ENCODE measurements at places on chromosomes 6 and 20.
A peak's percentile ranks its signal among the peaks of the same experiment; 100 is the strongest.

GRCh38 chr6:162292915-162293314, 434.7 kb downstream of the PRKN start:
- no peak for DNase-seq

DNA sequence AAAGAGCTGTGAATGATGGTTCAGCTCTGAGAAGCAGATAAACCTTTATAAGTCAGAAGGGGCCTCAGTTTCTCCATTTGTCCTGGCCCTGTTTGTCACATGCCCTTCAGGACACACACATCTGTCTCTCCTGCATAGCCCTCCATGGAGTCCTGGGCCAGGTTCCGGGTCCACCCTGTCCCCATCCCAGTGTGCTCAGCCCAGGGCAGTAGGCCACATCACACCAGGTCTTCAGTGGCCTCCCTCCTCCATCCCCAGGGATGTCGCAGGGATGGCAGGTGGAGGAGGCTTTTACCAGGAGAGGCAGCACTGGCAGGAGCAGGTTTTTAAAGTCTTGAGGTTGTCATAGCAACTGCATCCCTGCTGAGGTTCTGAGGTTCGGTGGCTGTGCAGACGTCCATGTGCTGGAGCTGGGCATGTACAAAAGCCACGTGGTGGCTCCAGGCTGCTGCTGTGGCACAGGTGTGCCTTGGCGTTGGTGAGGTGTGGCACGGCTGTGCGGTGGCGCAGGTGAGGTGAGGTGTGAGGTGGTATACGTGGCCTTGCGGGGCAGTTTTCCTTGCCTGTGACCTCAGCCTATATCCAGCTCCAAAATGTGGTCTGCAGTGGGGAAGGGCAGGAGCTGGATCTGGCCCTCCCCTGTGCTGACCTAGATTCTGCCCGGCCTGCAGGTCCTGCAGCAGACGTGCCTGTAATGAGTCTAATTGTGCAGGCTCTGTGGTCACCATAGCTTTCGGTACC, 8.0 kb upstream of the NPBWR2 start:
- DNase-seq, result no peak

DNA sequence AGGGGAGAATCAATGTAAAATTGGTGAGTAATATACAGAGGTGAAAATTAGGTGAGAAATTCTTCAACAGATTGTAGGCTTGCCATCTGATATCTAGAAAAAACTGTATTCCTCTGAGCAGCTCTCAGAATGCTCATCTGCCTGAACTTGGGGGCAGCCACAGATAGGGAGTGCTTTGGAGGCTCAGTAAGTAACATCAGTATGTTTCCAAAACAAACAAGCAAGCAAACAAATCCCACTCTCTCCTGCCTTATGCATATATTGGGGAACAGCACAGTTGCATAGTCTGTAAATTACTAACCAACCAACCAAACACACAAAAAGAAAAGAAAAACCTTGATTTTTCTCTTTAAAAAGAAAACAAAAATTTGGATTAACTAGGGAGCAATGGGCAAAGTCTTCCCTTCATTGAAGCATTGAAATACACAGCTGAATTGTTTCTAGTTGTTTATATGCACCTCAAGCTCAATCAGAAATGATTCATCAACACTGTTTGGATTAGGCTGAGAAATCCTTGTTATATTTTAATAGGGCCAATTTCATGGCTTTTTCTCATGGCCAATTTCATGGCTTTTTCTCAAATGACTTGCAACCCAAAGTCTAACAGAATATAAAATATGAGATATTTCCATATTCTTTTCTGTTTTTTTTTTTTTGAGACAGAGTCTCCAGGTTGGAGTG, 50.1 kb upstream of the DEK start:
- no peak for DNase-seq

- peak; percentile 80 for DNase-seq
Observed at GRCh38 chr20:63740070-63740626, 572 bp downstream of the SLC2A4RG start.

DNA sequence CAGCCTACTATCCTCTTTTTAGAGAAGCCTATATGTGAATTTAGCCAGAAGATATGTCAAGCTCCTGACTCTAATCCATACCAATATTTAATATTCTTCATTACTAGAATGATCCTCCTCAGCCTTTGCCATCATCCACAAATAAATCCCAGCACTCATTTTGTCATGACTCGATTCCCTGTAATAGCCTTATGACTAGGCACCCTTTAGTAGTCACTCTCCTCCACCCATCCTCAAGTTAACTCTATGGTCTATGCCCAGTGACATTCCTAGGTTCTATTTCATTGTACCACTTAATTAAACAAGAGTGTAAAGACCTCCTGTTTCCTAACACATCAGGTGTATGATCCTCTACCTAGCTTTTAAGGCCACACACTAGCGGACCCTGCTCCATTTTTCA, 450.4 kb upstream of the CITED2 start:
- no peak for DNase-seq

- DNase-seq, result no peak
Observed at GRCh38 chr6:121310495-121310894, 23.8 kb downstream of the TBC1D32 start.

DNA sequence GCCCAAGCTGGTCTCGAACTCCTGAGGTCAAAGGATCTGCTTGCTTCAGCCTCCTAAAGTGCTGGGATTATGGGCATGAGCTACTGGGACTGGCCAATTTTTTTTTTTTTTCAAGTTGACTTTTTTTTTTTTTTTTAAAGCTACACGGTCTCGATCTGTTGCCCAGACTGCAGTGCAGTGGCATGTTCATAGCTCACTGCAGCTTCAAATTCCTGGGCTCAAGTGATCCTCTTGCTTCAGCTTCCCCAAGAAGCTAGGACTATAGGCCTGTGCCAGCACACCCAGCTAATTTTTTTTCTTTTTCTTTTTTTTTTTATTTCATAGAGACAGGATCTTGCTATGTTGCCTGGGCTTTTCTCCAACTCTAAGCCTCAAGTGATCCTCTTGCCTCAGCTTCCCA, 59.5 kb downstream of the NCOA3 start:
- no peak for DNase-seq

GRCh38 chr6:145241721-145242120, 493.6 kb downstream of the EPM2A start:
- no peak for DNase-seq

- no peak for DNase-seq
Observed at GRCh38 chr6:36847152-36847551, 7.9 kb upstream of the CPNE5 start.

GRCh38 chr6:33118525-33119123, 42.8 kb downstream of the HLA-DPB1 start:
- no peak for DNase-seq

GRCh38 chr6:162943369-162943768, 215.6 kb downstream of the PACRG start:
- DNase-seq, result no peak

DNA sequence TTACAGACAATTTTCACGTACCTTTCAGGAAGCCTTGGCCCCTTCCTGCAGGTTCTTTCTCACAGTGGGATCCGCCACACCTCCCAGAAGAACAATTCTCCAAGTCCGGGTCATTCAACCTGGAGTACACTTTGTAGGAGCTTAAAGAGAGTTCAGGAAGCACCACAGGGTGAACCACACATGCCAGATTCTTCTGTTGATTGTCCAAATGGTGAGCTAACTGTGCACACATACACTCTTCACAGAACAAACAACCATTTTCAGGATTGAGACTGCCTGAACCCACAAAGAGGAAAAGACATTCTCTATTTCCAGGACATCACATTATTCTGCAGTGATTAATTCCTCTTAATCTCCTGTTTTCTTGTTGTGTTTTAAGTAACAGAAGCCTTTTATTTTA, 51.0 kb downstream of the SCGN start:
- no peak for DNase-seq

DNA sequence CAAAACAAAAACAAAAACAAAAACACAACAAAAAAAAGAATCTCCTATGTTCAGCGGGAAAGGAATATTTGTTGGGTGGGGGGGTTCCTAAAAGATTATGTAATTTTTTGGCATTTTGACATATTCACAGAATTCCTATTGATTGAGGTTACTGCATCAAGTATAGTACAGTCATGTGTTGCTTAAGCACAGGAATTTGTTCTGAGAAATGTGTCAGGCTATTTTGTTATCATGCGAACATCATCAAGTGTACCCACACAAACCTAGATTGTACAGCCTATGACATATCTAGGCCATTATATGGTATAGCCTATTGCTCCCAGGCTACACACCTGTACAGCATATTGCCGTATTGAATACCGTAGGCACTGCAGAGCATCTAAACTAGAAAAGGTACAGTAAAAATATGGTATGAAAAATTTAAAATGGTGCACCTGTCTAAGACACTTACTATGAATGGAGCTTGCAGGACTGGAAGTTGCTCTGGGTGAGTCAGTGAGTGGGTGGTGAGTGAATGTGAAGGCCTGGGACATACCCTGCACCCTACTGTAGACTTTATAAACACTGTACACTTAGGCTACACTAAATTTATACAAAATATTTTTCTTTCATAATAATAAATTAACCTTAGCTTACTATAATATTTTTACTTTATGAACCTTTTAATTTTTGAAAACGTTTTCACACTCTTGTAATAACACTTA, 110.6 kb downstream of the CDKAL1 start:
- DNase-seq, result no peak

- no peak for DNase-seq
Observed at GRCh38 chr6:20454204-20454824, 52.6 kb downstream of the E2F3 start.

- no peak for DNase-seq
Observed at GRCh38 chr6:69022993-69023392, 387.9 kb downstream of the ADGRB3 start.

DNA sequence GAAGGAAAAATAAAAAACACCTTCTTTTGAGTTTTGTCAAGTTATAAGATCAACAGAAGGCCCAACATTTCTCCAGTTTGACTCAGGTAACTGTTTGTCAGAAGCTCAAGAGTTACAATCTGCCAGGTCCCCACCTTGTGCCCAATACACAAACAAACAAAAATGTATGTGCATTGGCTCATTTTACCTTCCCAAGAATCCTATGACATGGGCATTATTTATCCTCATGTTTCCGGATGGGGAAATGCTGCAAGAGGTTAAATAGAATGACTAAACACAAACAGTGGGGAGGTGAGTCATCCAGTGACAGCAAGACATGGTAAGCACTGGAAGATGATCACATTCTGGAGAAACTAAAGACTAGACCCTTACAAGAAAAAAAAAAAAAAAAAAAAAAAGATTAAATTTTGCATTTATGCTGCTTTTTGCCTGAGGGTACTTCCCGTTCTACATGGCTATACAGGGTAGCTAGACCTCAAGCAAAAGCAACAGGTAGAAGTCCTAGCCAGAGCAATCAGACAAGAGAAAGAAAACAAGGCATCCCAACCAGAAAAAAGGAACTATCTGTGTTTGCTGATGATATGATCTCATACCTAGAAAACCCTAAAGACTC, 23.6 kb upstream of the ANKRD60 start:
- no peak for DNase-seq

DNA sequence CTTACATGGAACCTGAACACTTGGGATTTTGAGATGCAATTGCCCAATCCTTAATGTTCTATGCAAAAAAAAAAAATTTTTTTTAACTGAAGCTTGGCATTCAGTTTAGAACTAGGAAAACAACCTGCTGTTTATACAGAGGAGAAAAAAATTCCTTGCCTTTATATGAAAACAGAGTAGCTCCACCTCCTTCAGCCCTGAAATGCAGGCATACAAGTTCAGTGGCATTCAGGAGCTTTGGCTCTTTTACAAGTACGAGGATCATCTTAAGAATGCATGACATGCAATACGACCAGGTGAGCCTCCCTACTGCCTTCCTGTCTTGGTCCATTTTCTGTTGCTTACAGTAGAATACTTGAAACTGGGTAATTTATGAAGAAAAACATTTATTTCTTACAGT, 20.4 kb downstream of the PAX1 start:
- DNase-seq, result no peak

- no peak for DNase-seq
Observed at GRCh38 chr6:32932132-32932868, 8.5 kb downstream of the HLA-DMB start.

- DNase-seq, result no peak
Observed at GRCh38 chr6:133973109-133973971, 20.3 kb downstream of the TBPL1 start.

DNA sequence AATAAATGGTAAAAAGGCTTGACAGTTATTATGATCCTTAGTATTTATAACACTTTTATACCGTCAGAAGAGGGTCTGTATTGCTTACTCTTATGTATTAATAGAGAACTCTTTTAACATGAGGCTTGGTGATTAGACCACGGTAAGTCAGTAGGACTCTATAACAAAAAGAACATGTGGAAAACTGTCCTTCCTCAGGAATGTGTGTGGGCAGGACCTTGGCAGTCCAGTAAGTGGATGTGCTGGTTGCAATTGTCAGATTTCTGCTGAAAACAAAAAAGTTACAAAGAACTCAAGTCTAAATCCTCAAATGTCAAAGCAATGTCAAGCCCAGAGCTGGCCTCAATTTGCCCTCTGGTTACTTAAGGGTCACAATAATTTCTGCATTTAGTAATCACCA, 81.1 kb downstream of the PLCG1 start:
- no peak for DNase-seq

DNA sequence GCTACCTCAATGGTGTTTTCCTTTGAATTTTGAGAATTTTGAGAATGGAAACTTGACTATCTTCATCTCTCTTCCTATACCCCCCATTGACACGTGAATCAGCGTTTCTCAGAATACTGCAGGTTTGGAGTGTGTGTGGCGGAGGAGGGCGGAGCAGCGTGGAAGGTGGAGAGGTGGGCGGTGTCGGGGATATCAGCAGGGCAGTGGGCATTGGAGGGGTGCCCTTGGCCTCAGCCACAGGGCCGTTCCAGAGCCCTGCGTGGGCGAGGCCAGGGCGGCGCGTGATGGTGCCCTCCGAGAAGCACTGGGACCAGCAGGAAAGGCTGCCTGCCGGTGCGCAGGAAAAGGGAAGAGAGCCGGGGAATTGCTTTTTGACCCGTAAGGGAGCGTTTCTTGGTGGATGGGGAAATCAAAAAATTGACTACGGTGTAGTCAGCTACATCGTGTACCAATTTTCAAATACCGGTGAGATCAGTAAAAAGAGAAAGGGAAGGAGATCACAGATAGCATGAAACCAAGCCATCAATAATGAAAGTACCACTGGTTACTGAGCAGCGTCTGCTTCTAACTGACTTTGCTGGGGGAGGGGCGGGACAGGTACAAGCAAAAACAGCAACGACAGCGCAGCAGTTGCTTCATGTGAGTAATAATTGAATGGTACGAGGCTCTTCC, 82.7 kb upstream of the DUSP22 start:
- DNase-seq, result no peak

DNA sequence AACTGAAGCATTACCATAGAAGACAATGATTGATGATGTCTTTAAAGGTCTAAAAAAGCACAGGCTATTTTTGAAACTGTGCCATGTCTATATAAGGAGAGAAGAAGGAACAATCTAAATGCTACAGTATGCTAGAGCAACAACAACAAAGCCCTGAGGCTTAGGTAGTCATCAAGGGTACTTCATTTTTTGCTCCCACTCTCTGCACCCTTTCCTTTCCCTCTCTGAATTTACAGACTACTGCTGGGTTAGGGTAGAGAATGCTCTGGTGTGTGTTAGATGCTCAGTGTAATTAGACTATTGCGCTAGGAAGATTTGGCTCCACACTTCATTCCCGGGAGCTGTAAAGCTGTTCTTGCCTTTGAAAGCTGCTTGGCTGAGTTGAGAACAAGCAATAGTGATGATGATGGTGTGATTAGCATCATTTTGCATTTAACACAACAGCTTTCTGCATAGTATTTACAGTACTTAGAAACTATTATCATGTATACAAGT, 1262.5 kb upstream of the CITED2 start:
- DNase-seq, result no peak

- no peak for DNase-seq
Observed at GRCh38 chr6:101454106-101454676, 60.7 kb downstream of the GRIK2 start.

GRCh38 chr6:4100655-4101054, 21.7 kb upstream of the FAM217A start:
- no peak for DNase-seq

GRCh38 chr6:112178846-112179245, 75.5 kb downstream of the LAMA4 start:
- no peak for DNase-seq

Measured in psoas muscle (tissue), 8 donors.